ENCODE measurements at places on chromosomes 5 and 9.
A peak's percentile ranks its signal among the peaks of the same experiment; 100 is the strongest.

DNA sequence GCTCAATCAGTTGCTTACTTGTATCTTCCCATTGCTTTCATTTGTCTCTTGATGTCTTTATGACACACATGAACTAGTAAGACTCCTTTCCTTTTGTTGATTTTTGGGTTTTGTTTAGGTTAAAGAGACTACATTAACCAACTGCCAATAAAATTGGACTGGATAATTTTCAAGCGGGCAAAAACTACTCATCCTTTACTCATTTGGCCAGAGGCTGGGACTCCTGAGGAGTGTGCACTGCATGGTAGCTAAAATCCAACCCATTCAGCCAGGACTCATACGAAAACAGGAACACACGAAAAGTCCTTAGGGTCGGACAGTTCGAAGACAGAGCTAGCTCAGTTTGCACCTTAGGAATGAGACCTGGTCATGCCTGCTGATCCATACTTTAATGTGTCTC, 6.0 kb downstream of the SLC46A2 start:
- no peak for DNase-seq

GRCh38 chr5:143678148-143678905, 133.6 kb upstream of the HMHB1 start:
- peak; percentile 61 for DNase-seq

DNA sequence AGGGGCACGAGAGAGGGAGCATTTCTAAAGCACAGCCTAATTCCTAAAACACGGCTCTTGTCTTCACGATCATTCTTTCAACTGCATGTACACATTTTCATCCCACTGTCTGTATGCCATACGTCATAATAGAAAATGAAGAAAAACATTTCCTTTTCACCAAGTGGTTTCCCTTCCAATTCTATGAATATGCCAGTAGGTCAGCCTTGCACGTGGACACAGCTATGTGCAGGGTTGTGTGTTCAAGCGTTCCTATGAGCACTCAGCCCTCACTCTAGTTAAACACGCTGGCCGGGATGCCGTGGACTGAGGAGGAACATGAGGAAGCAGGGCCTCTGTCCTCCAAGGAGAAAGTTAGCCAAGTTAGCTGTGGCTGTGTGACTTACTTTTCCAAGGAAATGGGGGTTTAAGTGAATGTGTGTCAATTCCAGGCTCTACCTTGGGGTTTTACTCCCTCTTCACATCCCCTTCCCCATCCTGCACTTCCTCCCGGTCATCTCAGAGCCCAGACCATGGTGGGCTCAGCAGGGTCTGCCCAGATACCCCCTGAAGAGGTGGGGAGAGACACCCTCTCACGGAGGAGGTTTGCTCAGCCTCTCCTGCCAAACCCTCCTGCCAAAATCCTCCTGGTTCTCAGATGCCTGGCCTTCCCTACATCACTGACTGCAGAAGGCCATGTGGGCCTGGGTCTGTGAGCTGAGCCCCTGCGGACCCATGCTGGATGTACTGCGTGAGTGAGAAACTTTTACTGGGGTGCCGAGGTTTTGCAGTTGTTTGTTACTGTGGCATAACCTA, 230.6 kb downstream of the FSTL4 start:
- no peak for DNase-seq

- DNase-seq = no peak
Measured at GRCh38 chr9:131803758-131804411, 64.0 kb upstream of the RAPGEF1 start.

GRCh38 chr5:131323378-131323777, 59.5 kb downstream of the CDC42SE2 start:
- DNase-seq = no peak

DNA sequence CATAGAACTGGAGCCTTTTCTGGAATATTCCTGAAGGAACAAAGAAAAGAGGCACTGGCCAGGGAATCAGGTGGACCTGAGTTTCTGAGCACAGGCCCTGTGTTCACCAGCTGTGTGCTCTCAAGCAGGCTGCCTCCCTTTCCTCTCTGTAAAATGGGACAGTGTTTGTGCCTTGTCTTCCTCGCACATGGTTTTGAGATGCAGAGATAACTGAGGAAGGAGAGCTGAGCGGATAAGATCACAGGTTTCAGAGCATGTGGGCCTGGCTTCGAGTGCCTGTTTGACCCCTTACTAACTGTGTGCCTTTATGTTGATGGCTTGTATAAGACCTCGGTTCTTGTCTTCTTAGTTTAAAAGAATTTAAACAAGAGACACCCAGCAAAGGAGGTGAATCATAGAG, 46.2 kb upstream of the HAND1 start:
- DNase-seq = no peak

- DNase-seq = no peak
Measured at GRCh38 chr5:58498340-58498942, 7.2 kb downstream of the GAPT start.

DNA sequence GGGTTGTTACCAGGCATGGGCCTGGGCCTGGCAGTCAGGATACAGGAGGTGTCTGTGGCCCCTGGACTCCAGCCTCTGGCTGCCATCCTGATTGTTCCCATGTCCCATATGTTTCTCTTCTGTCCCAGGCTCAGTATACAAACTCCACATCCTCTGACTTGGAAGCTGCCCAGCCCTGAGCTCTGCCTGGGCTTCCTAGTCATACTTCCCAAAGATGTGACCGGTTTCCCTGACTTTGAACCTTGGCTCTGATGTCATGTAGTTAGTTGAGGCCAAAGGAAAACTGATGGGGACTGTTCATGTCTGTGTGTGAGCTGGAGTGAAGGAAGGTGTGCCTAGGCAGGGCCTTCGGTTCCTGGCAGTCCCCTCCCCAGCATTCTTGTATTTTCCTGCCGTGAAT, 50.4 kb downstream of the CYSTM1 start:
- no peak for DNase-seq

DNA sequence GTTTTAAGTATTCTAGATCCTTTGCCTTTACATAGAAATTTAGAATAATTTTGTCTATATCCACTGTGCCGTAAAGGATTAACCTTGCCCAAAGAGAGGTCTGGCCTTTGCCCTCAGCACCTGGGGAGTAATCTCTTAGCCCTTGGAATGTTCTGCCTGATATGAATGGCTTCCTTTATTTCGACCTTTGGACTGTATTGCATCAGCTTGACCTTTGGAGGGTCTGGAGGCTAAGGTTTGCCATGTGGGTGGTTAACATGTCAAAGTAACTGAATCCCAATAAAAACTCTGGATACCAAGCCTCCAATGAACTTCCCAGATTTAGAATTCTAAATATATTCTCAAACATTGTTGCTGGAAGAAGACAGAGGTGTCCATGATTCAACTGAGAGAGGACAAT, 54.7 kb downstream of the NR2F1 start:
- DNase-seq = no peak

- DNase-seq = no peak
Measured at GRCh38 chr9:42386477-42386876, 203.0 kb downstream of the SPATA31A6 start.

- no peak for DNase-seq
Measured at GRCh38 chr5:31273161-31273560, 79.7 kb downstream of the CDH6 start.

GRCh38 chr5:6395102-6395445, 16.7 kb upstream of the MED10 start:
- no peak for DNase-seq

DNA sequence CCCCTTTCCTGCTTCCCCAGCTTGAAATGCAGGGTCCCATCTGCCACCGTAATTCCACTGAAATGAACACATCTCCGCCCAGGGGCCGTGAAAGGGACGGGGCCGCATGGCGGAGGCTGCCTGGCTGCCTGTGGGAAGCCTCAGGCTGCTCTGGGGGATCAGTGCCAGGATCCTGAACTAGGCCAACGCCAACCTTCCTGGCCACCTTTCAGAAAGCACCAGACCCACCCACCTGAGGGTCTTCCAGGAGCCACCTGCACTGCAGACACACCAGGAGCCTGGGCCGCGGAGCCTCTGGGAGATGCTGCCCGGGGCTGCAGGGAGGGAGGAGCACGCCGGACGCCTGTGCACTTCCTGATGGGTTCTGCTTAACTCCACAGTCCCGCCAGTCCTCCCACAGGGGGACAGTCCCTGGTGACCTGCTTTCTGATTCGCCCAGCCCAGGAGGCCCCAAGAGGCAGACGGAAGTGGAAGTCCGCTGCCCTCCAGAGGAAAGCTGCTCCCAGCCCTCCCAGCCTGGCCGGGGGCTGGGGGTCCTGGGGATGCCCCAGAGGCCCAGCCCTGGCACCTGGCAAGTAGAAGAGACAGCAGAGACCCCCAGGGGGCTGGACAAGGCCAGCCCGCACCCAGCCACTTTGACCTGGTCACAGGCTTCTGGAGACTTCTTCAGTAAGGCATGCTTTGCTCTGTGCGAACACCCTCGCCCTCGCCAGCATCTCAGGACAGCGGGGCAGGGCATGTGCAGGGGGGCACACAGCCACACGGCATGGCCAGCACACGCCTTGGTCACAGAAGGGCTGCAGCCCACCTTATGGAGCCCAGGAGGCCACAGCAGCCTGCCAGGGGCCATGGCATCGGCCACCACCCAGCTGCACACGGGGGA, at the start of gene CARD9:
TSS of gene CARD9 (minus strand) at position 370 of the 883 bp plus-strand sequence. CDS start 1,591 bp downstream, outside the sequence.
- no peak for DNase-seq

DNA sequence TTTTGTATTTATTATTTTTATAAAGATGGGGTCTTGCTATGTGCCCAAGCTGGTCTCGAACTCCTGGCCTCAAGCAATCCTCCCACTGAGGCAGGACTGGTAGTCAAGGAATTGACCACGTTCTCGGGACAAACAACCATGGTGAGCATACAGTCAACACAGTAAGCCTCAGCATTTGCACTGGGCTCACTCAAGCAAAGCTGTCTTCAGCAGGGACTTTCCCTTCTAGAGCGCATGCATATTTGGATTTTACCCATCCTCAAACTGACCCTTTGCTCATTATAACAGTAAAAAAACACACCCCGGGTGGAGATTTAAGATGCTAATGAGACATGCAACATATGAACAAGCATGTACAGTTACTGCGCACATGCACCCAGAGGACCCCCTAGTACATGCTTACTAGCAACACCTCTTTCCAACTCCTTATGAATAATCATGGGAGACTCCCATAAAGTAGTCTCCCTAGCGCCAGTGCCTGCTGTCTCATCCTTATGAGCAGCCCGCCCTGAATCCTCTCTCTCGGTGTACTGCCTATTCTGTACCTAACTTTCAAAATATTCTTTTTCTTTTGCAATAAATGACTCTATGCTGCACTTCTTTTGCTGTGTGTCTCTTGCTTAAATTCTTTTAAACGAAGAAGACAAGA, 41.5 kb downstream of the C5orf22 start:
- DNase-seq = no peak

DNA sequence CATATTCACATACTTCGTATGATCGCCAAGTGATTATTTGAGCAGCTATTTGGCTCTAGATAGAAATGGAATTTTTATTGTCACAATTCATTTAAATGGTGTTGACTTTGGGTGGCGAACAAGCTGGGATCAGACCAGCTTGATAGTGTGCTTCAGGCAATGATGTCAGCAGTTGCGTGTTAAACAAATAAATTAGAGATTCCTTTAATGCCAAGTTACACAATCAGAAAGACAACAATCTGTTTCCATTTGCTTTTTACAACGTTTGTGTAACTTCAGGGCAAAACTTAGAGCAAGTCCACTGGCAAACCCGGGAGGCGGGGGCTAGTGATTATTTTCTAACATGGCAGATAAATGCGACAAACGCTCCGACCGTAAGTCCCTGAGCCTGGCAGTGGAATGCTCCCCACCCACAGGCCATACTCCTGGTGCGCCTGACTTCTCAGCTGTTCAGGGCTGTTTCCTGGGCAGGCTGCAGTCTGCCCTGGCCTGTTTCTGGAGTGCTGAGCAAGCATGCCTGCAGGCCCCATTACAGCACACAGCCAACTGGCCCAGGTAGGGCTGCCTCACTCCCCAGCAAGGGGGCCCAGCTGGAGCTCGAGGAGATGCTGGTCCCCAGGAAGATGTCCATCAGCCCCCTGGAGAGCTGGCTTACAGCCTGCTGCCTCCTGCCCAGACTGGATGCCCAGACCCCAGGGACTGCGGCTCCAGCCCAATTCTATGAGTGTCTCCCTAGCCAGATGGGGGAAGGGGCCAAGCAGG, 88.7 kb downstream of the BASP1 start:
- DNase-seq = no peak

DNA sequence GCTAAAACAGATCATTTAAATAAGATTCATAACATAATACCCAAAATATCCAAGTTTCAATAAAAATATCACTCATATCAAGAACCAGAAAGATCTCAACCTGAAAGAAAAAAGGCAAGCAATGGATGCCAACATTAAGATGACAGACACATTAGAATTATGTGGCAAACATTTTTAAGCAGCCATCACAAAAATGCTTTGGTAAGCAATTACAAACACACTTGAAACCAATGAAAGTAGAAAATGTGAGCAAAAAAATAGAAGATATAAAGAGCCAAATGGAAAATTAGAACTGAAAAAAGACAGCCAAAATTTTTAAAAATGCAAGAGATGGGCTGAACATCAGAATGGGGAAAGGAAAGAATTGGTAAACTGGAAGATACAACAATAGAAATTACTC, 96.9 kb downstream of the PRELID2 start:
- no peak for DNase-seq

- no peak for DNase-seq
Measured at GRCh38 chr9:26735160-26735559, 157.4 kb downstream of the CAAP1 start.

Data from activated CD4-positive, alpha-beta T cell treated with anti-CD3 and anti-CD28 coated beads, Interleukin-2, Interleukin-6, amounts not matched to agents 100 ng/mL and 50 ng/mL, durations not matched to agents 16 hours and 8 hours (primary cell).